ENCODE measurements at places on chromosomes 11 and 22.

- peak; percentile 35 for DNase-seq
Observed at GRCh38 chr11:64858467-64859263, 14.2 kb upstream of the CDC42BPG start.

- DNase-seq, result no peak
Observed at GRCh38 chr11:18802381-18803257, 11.0 kb upstream of the PTPN5 start.

- no peak for DNase-seq
Observed at GRCh38 chr11:116822575-116822974, 529 bp downstream of the APOA4 start.

DNA sequence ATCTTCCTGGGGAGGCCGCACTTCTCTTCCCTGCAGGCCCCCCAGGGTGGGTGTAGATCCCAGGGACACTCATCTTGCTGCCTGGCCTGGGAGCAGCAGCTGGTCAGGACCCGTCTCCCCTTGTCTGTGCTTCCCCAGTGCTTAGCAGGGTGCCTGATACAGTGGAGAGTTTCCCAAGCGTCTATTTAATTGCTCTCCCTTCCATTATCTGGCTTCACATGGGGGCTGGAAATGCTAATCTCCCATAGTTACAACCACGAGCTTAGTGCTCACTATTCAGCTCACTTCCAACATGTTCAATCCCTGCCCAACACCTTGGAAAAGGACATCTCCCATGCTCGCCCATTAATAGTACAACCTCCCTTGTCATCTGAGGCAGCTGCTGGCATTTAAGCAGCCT is 100.5 kb downstream of the DSCAML1 start:
- DNase-seq, result no peak

- DNase-seq, result no peak
Observed at GRCh38 chr22:44328326-44328725, 15.6 kb upstream of the SHISAL1 start.

Data from activated naive CD4-positive, alpha-beta T cell (primary cell).